ENCODE measurements at places on chromosomes 6 and 20.

- no peak for DNase-seq
Measured at GRCh38 chr6:68635706-68636513, 828 bp downstream of the ADGRB3 start.

DNA sequence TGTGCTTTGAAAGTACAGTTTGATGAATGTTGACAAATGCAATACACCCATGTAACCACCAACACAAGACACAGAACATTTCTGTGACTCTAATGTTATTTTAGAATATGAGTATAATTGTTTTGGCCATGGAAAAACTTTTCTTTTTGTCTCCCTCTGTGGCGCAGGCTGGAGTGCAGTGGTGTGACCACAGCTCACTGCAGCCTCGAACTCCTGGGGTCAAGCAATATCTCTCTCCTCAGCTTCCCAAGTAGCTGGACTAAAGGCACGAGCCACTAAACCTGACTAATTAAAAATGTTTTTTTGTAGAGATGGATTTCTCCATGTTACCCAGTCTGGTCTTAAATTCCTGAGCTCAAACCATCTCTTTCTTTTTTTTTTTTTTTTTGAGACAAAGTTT is 20.3 kb upstream of the BCAS4 start:
- DNase-seq, result no peak

GRCh38 chr20:64146936-64147477 is 17.2 kb upstream of the MYT1 start:
- DNase-seq, result no peak

- no peak for DNase-seq
Measured at GRCh38 chr6:54719131-54719530, 127.4 kb upstream of the FAM83B start.

DNA sequence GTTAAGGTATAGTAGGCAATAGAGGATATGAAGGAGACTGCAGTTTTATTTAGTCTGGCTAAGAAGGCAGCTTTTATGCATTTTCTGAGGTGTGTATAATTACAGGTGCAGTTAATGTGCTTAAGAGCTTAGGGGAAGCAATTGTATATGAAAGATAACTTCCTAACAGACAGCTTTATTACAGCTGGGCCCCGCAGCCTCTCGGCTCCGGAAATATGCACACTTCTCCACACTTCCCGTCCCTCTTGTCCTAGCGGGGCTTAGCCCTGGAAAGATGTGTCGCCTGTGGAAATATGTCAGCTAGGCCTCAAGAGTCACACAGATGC is 178.4 kb upstream of the ARID1B start:
- DNase-seq, result no peak

- no peak for DNase-seq
Measured at GRCh38 chr20:13775867-13776266, 8.9 kb downstream of the ESF1 start.

DNA sequence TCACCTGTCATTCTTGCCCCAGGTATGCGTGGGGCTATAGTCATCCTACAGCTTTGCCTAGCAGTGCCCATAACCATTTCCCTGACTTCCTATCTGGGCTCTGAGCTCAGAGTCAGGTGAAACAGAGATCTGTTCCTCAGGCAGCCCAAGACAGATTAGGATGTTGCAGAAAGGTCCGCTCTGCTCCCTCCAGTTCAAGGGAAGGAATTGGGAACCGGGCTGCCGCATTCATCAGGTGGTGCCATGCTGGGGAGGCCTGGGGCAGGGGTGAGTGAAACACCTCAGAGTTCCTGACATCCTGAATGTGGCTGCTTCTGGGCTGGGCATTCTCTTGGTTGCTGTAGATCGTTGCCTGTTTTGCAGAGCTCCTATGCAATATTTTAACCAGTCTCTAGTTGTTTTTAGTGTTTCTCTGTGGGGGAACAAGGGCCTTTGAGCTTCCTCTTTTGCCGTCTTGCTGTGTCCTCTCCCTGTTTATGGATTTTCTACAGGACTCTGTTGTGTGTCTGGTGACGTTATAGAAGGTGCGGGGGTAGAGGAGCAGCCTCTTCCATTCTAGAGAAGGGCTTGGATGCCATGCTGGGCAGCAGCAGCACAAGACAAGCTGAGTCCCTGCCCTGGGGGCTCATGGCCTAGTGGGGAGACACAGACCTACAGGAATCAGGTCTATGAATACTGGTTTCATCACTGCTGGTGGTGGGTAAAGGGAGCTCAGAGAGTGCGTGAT is 9.2 kb downstream of the ENTPD6 start:
- no peak for DNase-seq

Data from AG04449 (cell line).